ENCODE measurements at places on chromosomes 16 and 17.

GRCh38 chr17:66283971-66284370, 18.4 kb upstream of the PRKCA start:
- no peak for DNase-seq

- peak; percentile 89 for DNase-seq
These were observed 76.9 kb downstream of the RAI1 start for GRCh38 chr17:17757956-17758845.

DNA sequence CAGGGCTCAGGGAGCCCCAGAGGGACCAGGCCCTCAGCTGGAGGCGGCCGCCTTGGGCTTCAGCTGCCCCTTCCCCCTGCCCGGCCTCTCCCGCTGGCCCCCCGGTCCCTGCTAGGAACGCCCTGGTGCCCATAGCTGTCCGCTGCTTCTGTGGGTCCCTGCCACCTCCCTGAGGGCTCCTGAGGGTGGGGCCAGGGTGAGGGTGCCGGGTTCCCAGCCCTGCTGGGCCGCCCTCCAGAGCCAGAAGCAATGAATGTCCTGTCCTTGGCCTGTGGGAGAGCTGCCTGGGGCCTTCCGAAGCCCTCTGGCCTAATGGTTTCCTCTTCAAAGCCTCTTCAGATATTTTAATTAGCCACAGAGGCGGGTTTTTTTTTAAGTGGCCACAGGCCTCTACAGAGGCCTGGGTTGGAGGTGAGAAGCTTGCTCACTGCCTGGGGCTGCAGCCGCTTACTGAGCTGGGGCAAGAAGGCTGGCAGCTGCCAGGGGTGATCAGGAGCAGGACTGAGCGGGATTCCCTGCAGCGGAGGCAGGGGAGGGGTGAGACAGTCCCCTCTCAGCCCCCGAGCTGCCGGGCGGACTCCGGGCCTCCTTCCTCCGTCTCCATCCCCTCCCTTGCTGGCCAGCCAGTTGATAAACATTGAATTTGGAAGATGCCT, 9.9 kb downstream of the CENPX start:
- peak; percentile 35 for DNase-seq

- no peak for DNase-seq
These were observed 24.1 kb upstream of the IL21R start for GRCh38 chr16:27377666-27378485.

- no peak for DNase-seq
These were observed 112.6 kb upstream of the MPHOSPH6 start for GRCh38 chr16:82282662-82283061.

GRCh38 chr17:5854871-5855554, 215.2 kb upstream of the WSCD1 start:
- DNase-seq, result no peak

GRCh38 chr17:74491626-74492025, 25.2 kb downstream of the CD300A start:
- DNase-seq, result peak; percentile 45

DNA sequence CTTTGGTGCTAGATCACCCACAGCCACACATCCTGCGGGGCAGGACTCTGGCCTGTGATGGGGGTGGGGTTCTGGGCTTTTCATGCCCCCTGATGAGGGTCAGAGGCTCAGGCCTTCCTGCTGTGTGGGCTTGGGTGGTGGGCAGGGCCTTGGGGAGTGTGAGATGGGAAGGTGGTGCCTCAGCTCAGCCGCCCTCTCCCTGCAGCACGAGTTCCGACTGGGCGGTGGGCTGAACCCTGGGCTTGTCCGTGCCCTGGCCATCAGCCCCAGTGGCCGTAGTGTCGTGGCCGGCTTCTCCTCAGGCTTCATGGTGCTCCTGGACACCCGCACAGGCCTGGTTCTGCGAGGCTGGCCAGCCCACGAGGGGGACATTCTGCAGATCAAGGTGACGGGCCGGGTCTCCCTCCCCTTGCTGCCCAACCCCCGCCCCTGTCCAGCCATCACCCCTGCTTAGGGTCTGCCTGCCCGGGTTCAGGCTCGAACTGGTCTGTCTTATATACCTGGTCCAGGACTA, 6.8 kb upstream of the SERPINF2 start:
- no peak for DNase-seq

DNA sequence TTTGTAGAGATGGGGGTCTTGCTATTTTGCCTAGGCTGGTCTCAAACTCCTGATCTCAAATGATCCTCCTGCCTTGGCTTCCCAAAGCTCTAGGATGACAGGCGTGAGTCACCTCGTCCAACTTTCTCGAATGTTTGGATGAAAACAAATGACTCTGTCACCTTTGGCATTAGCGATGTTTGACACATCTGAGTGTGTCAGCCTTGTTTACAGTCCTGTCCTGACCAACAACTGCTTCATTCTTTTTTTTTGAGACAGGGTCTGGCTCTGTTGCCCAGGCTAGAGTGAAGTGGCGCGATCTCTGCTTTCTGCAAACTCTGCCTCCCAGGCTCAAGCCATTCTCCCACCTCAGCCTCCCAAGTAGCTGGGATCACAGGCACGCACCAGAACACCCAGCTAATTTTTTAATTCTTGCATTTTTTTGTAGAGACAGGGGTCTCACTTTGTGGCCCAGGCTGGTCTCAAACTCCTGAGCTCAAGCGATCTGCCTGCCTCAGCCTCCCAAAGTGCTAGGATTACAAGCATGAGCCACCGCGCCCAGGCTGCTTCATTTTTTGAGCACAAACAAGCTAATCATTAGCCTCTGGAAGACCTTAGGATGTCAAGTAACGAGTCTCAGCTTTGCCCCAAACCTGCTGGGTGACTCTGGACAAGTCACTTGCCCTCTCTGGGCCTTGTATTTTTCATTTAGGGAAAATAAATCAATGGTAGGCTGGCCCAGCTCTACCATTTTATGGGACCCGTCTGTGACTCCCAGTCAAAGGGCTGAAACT, 7.4 kb downstream of the MYH11 start:
- no peak for DNase-seq

DNA sequence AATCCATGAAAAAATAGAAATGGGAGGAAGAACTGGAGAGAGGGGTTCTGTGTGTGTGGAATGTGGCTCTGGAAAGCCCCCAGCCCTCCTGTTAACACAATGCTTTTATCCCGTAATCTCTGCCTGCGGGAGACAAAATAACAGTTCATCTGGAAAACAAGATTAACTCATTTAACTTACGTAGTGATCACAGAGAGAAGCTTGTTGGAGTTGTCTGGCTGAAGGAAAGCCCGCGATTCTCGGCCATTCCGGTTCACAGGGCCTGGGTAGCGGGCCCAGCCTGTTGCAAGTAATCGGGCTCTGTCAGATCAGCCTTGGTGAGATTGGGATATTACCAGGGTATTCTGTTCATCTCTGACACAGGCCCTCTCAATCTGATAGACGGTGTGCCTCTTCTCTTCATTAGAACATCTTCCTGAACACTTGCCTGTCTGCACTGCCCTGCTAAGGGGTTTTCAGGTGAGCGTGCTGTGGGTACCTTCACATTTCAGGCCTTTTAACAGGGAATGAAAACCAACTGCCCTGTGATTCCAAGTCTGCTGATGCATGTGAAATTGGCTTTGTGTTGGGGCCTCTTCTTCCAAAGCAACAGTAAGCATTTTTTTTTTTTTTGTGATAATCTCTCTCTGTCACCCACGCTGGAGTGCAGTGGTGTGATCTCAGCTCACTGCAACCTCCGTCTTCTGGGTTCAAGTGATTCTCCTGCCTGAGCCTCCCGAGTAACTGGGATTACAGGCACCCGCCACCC, 609.9 kb downstream of the WWOX start:
- no peak for DNase-seq

DNA sequence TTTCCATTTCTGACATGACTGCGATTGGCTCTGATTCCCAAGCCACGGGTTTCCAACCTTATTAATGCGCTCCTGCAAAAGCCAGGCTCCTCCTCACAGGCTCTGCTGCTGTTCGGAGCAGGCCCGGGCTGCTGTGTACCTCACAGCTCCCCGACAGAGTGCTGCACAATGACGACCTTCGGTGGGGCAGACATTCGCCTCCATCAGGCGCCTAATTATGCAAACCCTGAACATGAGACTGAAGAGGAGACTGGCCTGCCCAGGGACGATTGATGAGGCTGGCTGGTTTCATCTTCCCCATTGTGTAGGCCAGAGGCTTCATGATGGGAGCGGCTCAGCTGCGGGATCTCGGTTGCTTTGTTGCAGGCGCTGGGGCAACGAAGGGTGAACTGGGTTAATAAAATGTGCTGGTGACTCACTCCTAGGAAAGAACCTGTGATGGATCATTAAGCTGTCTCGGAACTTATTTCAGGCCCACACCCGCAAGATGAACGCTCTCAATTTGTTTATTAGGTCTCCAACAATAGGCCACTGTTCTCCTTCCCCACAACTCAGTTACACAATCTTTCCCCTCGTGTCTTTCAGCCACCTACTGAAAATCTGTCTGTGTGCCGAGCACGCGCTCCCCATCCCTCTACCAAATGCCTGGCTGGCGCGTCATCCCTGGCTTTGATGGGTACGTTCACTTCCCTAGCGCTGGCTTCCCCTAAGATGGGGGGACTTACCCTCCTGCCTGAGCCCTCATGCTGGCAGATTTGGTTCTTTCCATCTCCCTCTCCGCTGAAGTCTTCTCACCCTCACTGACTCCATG, 27.2 kb upstream of the TOB1 start:
- DNase-seq, result no peak

- peak; percentile 84 for DNase-seq
These were observed 7.9 kb upstream of the BAHCC1 start for GRCh38 chr17:81387100-81388090.

DNA sequence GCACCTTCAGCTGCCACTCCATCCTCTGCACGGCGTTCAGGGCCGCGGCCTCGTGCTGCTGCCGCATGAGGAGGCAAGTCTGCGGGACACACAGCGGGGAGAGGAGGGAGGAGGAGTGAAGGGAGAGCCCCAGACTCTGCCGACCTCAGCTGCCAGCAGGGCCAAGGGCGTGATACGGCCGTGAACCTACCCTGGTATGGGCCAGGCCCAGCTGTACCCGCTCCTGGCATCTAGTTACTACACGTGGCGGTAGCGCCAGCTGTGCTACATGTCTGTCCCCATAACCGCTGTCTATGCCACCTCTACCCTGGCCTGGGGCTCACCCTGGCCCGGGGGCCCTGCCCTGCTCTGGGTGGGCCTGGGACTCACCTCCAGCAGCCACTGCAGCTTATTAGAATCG, 51.1 kb downstream of the ZNF778 start:
- DNase-seq, result no peak

GRCh38 chr16:50246299-50247122, 19.8 kb upstream of the ADCY7 start:
- DNase-seq, result peak; percentile 54

DNA sequence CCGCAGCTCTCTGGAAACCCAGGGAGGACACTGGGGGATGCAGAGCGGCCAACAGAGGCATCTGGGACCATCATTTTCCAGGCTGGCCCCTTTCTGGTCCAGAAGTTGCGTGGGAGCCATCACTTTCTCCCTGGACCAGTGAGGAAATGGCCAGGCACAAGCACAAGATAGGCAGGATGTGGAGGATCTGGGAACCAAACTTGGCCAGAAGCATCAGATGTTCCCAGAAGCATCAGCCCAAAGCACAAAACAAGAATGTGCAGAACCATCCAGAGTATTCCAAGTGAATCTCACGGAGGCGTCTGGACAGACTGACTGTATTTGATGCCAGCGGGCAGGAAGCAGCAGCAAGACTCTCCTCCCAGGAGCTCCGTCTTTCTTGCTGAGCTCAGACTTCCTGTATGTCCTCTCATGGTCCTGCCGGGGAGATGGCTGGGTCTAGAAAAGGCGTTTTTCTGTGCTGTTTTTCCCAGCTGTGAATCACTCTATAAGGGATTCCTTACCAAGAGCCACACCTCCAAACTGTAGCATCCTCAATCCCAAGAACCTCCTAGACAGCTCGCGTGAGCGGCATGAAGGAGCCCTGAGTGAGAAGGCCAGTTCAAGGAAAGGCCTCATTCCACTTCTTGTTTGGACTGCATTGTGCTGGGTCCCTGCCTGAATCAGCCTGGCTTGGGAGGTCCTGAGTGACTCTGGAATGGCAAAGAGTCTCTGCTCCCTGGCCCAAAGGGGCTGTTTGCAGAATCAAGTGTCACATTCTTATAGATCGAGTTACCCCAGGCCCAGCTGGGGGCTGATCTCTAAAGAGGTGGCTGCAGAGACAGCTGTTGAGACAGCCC, 49.5 kb upstream of the MTSS2 start:
- DNase-seq, result no peak

DNA sequence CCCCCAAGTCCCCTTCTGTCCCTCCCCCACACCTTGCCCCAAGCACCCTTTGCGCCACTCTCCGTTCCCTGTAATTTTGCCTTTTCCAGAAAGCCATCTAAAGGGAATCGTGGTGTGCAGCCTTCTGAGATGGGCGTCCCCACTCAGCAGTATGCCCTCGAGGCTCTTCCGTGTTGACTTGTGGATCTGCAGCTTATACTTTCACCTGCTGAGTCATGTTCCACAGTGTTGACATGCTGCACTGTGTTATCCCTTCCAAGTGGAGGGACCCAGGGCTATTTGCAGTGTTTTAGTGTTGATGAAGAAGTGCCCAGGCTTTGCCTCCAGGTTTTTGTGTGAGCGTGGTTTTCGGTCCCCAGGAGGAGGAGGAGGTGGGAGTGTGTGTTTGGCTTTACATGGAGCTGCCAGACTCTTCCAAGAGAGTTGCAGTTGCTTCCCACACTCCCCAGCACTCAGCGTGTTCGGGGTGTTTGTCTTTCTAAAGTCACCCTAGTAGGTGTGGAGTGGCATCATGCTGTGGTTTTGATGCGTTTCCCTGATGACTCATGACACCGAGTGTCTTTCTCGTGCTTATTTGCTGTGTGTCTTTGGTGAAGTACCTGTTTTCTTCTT, 32.1 kb upstream of the JPT2 start:
- DNase-seq, result peak; percentile 54

DNA sequence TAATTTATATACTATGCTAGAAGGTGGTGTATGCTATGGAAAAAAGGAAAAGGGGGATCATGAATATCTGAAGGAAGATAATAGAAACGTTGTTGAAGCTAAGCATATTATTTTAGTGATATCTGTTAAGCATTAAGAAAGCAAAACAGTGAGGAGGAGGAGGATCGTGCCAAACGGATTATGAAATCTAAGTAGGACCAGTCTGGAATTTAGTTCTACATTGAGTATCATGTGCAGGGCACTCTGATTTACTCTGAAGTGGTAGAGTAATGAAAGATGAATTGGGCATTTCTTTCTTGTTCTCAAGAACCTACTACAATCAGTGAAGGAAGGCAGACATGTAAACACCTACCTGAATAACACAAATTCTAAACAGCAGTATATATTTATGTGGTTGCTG, 195.3 kb downstream of the CYB561 start:
- DNase-seq, result no peak
